Right kidney (tissue), 9 donors: ENCODE measurements at places on chromosomes 5 and 9.

- DNase-seq: no peak
These were observed 524.4 kb upstream of the CHD1 start for GRCh38 chr5:99453196-99453595.

DNA sequence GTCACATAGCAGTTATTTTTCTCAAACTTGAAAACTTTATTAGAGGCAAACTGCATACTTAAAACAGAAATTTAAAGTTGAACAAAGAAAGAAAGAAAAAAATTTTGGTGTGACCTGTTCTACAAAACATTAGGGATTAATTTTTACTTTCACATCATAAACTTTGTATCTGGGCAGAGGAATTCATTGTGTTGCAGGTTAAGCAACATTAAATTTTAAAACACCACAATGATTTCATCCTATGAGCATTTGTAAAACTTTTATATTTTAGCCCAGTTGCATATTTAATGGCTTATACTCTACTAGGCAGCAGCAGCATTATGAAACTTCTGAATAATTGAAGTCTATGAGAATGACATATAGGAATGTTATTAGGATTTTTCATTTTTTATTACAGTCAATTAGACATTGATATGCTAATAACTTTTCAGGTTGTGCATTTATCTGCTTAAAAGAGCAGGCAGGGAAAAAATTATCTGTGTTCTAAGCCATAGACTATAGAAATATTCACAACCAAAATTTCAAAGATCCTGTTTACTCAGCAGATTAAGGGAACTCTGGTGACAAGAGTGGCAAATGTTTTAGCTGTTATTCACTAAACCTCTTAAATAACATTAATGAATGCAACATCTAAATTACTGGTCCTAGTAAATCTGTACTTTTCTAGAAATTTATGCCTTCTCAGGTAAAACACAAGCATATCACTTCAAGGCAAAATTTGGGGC is 1088.5 kb upstream of the CDH6 start:
- DNase-seq: no peak

GRCh38 chr5:82905986-82906385 is 171.2 kb downstream of the TMEM167A start:
- DNase-seq: no peak

DNA sequence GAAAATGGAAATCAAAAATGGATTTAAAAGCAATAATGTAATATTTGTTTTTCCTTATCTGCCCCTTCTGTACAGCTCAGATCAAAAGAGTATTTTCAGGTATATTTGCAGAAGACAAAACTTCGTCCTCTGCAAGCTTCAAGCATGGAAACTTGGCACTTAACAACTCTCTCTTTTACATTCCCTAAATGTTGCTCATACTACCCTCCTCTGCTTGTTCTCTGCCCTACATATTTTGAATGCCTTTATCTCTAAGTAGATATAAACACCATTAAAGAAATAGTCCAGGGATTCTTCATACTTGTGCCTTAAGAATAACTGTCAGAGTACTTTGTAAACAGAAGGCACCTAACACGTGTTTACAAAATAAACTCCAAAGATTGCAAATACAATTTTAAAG is 19.2 kb upstream of the SMC2 start:
- no peak for DNase-seq

DNA sequence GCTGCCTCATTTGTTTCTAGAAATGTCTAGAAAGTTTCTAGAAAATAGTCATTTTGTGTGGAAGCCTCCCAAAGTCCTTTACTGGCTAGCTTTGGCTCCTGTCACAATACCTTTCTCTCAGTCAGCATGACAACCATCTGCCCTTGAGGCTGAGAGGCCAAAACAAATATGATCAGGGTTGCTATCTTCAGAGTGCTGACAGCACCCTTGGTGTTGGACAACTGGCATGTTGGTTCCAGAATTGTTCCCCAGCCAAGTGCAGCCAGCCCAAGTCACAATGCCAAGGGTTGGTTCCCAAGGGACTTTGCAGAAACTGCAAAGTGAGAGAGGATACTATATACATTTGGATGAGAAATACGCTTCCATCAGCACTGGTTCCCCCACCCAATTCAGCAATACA is 140.9 kb upstream of the GAS1 start:
- no peak for DNase-seq

GRCh38 chr9:38277601-38278200 is 114.8 kb upstream of the ALDH1B1 start:
- DNase-seq: no peak

DNA sequence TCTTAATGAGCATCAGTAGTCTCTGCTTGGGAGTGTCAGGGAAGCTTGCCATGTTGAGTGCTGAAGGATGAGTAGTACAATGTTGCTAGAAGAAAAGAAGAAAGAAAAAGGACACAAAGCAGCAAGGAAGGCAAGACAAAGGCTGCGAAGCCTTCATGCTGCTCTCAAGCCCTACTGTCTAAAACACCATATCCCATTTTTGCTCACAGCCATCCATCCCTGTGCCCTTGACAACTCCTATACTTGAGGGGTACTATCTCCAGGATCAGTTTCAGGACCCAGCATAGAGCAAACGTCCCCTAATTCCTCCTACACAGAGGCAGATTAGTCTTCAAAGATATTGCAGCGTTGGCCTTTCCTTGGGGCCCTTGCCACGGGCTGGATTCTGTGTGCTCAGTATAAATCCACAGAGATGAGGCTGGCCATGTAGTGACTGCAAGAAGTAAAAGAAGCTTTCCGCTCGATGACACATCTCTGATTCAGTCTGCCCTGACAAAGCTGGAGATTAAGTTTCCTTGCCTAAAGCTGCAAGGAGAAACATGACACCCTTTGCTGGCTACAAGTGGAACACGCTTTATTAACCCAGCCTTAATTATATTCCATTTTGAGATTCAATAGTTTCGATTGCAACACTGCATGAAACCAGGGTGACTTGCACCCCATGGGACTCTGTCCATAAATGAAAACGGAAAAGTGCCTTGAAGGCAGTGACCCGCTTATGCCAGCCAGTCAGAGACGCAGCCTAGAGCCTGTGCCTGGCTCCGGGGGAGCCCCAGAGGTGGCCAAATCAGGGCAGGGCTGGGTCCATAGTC is 304.6 kb downstream of the ACTL7B start:
- peak; percentile 19 for DNase-seq

DNA sequence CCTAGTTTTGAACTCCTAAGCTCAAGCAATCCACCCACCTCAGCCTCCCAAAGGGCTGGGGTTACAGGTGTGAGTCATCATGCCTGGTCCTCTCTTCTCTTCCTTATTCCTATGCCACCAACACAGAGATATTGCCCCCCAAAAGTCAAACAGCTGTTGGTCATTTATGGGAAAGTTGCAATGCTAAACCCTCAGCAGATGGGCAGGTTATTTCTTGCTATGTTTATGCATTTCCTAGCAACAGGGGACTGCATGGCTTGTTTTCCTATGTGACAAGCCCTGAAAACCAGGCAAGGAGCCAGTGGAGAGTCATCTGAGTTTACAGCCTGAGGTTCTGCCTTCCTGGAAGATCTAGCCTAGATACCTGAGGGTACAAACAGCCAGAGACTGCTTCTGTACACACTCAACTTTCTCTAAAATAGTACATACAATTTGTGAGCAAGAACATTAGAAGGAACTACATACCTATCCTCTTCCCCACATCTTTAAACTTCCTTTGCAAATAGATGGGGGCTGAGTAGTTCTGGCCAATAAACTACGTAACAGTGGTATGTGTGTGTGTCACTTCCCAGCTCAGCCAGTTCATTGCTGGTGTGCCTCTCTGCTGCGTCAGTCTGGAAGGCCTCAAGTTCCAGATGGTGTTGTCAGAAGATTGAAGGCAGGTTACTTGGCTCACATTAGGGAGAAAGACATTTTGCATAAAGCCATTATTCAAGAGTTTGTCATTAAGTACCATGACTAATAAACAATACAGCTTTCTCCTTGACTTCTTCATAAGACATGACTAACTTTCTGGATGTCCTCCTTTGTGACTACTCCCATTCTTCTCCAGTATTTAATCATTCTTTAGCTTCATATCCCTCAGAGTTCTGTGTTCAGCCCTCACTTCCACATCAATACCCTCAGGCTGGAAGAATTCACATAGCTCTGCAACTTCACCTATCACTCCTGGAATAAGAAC is 65.3 kb downstream of the CSNK1A1 start:
- peak; percentile 42 for DNase-seq

DNA sequence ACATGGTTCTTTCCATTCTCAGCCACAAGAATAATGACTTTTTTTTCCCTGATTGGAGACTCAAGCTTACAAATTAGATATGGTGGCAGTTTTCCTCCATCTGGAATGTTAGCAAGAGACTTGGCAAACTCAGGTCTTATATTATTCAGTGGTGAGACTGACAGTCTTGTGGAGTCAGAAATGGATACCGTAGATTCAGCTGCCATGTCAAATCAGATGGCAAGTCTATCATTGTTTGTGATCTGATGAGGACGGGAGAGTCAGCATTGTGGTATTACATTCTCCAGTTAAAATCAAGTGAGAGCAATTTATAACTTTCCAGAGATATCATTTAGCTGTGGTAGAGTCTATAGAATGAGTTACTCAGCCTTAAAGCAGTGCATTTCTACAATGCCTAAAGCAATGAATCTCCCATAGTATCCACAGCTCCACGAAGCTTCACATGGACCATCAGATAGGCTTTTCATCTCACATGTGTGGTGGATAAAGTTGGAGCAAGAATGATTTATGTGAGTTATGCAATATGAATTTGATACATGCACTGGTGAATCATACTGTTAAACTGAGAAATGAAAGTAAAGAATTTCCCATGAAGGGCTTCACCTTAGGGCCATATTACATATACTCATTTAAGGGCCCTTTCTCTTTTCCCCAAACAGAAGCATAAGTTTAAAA is 430.6 kb downstream of the ZNF608 start:
- no peak for DNase-seq

GRCh38 chr9:20580673-20581072 is 41.6 kb downstream of the MLLT3 start:
- DNase-seq: no peak

- DNase-seq: no peak
These were observed 81.3 kb upstream of the TMEM171 start for GRCh38 chr5:73039082-73039481.

DNA sequence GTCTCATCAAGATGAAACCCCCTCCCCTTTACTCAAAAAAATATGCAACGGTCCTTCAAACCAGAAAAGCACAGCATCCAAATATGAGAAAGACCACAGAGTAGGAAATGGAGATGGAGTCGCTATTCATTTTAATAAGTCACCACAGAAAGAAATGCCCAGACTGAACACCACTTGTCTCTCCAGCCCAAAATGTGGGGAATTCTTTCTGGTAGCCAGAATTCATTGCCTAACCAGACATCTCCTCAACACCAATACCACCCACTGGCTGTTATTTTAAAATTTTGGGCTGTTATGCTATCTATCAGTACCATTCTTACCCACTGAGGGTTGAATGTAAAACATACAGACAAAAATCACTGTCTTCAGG is 100.1 kb downstream of the SUSD1 start:
- no peak for DNase-seq
